CD4-positive, alpha-beta T cell treated with Interleukin-12 subunit alpha and Interleukin-12 subunit beta, for 1 hour (primary cell): ENCODE measurements at places on chromosomes 11 and 22.
A peak's percentile ranks its signal among the peaks of the same experiment; 100 is the strongest.

- DNase-seq, result no peak
Observed at GRCh38 chr11:130437848-130438247, 9.4 kb upstream of the ADAMTS8 start.

GRCh38 chr11:128216198-128216597, 371.2 kb downstream of the ETS1 start:
- no peak for DNase-seq

- peak; percentile 21 for DNase-seq
Observed at GRCh38 chr11:66467756-66468155, 1.1 kb downstream of the PELI3 start.

DNA sequence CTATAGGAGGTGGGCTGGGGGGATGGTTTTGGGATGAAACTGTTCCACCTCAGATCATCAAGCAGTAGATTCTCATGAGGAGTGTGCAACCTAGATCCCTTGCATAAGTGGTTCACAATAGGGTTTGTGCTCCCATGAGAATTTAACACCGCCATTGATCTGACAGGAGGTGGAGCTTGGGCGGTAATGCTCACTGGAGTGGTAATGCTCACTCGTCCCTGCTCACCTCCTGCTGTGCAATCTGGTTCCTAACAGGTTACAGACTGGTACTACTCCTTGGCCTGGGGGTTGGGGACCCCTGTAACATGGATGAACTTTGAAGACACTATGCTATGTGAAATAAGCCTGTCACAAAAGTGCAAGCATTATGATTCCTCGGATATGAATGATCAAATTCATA, 87.0 kb upstream of the CLNS1A start:
- DNase-seq, result no peak

DNA sequence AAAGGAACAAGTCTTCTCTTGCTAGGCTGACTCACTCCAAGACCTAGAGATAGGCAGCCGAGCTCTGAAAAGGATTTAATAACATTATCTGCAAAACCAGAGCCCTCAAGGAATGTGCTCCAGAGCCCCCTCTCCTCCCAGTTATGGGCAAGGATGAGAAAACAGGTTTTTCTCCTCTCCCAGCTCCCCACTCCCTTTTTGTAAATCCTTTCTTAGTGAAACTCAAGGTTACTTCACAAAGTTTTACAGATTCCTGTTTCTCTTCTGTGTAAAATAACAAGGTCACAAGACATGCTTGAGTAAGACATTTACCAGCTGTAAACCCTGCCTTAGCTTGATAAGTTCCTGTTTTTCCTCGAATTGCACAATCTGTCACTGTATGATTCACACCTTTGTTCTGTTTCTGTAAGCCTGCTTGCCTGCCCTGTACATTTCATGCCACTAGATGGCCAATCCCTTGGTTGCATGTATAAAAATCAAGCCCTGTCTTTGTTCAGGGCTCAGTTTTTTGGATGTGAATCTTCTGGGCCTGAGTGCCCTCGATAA, 489.4 kb downstream of the KCNA4 start:
- DNase-seq, result no peak

DNA sequence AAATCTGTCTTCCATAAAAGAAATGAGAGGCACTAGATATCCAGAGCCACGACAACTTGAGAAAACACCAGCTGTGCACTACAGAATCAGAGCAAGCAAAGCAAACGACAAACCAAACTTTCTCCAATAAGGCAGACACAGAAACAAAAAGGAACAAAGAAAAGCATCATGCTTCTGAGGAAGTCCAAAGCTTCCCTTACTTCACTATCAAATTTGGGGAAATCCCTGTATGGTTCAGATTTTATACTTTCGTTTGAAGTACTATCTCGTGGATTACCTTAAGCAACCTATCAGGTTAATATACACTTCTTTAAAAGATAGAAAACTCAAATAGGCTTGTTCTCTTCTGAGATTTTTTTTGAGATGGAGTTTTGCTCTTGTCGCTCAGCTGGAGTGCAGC, 27.7 kb downstream of the ALG9 start:
- no peak for DNase-seq

- no peak for DNase-seq
Observed at GRCh38 chr11:129374081-129374992, 1.3 kb upstream of the BARX2 start.

- no peak for DNase-seq
Observed at GRCh38 chr22:24683691-24684090, 80.7 kb downstream of the GGT1 start.

DNA sequence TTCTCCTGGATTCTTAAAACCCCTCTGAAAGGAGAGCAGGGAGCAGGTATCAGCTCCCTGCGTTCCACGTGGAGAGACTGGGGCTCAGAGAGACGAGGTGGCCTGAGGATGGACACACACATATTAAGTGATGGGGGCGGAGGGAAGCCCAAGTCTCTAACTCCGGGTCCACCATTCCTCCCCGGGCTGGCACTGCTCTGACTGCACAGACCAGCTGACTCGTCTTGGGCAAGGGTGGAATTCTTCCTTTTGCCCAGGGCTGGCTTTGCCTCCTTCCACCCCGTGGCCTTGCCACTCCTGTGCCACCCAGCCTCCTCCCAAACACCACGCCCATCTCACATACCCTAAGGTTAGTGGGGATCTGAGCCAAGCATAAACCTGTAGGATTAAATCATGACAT, 65.0 kb downstream of the BUD13 start:
- DNase-seq, result no peak

GRCh38 chr11:68632802-68633201, 51.5 kb upstream of the GAL start:
- DNase-seq, result peak; percentile 53

- no peak for DNase-seq
Observed at GRCh38 chr11:76175783-76176182, 30.5 kb downstream of the WNT11 start.

GRCh38 chr11:70437111-70437784, 38.9 kb downstream of the CTTN start:
- no peak for DNase-seq

DNA sequence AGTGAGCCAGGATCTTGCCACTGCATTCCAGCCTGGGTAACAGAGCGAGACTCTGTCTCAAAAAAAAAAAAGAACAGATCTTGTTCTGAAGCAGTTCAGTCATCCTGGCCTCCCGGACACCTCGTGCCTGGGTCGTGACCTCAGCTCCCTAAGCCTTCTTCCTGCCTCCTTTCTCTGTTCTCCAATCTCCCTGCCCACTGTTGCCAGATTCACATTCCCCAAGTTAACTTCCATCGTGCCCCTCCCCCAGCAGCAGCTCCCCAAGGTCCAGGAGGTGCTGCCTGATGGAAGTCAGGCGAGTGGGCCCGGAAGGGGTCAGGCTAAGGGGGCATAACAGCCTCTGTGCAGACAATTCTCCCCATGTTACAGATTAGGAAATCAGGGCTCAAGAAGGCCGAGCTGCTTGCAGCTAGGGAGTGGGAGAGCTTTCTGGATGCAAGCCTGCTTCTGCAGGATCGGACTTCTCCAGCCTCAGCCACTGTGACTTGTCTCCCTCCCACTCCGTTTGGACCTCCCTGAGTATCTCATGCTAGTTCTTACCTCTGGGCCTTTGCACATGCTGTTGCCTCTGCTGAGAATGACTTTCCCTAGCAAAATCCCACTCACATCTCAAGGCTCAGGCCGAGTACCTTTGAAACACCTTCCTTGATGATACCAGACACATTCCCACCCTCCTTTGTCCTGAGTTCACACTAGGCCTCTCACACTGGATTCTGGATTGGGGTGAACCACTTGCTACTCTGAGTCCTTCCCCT, 14.3 kb upstream of the TMEM184B start:
- no peak for DNase-seq

DNA sequence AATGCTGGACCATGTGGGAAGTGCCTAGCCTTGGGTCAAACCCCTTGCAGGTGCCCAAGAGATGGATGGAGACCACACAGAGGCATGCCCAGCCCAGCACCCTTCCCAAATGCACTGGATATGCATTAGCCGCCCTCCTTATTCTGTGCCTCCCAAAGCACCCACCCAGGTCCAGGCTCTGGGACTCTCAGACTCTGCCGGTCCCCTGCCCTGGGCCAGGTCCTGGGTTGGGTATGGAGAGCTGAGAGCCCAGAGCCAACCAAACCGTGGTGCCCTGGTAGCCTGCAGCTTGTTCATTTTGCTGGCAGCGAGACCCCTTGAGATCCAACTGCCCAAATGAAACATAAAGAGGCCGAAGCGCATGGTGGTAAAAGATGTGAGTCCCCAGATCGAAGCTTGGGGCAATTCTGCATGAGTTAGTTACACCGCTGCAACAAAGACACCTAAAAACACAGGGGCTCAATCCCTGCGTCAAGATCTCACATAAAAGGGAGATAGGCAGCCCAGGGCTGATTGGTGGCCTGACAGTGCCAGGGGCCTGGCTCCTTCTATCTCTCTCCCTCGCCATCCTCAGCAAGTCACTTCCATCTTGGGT, 61.5 kb downstream of the MYEOV start:
- DNase-seq, result no peak

GRCh38 chr22:20863366-20863765, 4.6 kb downstream of the SNAP29 start:
- no peak for DNase-seq

DNA sequence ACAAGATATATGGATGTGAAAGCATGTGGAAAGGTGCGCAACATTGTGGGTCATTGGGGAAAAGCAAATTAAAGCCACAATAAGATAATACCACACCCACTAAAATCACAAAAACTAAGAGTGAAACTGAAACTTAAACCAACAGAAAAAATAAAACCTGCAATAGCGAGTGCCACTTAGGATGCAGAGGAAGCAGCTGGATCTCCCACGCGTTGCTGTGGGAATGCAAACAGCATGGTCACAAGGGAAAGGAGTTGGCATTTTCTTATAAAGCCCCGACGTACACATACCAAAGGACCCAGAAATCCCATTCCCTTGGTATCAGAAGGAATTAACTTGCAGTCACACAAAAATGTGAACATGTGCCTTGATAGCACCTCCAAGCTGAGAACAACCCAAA, 712.0 kb downstream of the TBC1D22A start:
- DNase-seq, result no peak

DNA sequence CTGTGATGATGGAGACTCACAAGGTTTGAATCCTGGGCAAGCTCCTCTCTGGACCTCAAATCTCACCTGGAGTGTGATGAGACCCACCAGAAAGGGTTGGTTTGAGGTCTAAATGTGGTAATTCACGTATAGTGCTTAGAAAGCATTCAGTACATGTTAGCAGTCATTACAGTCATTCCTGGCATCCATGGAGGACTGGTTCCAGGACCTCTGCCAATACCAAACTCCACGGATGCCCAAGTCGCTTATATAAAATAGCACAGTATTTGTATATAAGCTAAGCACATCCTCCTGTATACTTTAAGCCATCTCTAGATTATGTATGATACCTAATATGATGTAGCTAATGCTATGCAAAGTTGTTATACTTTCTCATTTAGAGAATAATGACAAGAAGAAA, 67.6 kb upstream of the CYP2D6 start:
- no peak for DNase-seq

- peak; percentile 91 for DNase-seq
Observed at GRCh38 chr11:72724851-72725723, 27.1 kb downstream of the ARAP1 start.

GRCh38 chr11:73467505-73467904, 91.3 kb downstream of the RELT start:
- DNase-seq, result no peak
